ENCODE measurements at places on chromosomes 6 and 20. TPM values are rescaled to one million over a fixed set of nuclear protein-coding genes. Genes with fewer than 3 reads are reported as not detected.

Gene FNDC11
- not detected for total RNA-seq

Gene RIPOR2
- total RNA-seq: 49.0 TPM

Gene MYCT1
- total RNA-seq: 15.6 TPM

Gene CLIC5
- total RNA-seq: 7.6 TPM

Gene GMPR
- 18.4 TPM for total RNA-seq

Gene NHLRC1
- total RNA-seq: 0.32 TPM

Gene PBOV1
- total RNA-seq: not detected

Gene NMBR
- total RNA-seq: not detected

Gene GHRH
- total RNA-seq: not detected

Gene FAM209B
- not detected for total RNA-seq

Gene CARMIL1
- total RNA-seq: 16.1 TPM

Gene BTBD3
- 12.9 TPM for total RNA-seq
